Activated CD4-positive, alpha-beta T cell treated with anti-CD3 and anti-CD28 coated beads, Interleukin-2, amount 50 U/mL, for 48 hours (primary cell): ENCODE measurements at places on chromosomes 1 and 21.

DNA sequence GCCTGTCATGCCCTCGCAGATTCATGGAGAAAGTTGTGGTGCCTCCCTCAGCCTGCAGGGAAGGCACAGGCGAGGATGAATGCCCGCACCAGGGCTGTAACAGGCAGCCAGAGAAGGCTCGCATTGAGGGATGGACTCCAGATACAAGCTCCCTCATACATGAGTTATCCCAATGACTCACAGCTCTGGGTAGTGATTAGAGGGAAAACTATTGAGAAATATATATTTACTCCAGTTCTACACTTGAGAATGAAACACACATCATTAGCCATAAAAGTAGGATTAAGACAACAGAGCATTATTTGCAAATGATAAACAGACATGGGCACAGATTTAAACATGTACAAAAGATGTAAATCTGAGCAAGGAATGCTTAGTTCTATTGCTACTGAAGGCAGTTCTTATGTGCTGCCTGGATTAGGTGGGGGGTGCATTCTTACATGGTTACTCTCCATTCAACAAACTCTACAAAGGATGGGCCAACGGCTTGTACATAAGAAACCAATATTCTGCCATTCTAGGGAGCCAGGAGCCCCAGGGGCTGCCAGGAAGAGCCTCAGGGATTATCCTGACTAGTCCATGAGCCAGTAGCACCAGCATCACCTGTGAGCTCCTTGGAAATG lies 97.9 kb downstream of the CSMD2 start:
- DNase-seq: no peak

DNA sequence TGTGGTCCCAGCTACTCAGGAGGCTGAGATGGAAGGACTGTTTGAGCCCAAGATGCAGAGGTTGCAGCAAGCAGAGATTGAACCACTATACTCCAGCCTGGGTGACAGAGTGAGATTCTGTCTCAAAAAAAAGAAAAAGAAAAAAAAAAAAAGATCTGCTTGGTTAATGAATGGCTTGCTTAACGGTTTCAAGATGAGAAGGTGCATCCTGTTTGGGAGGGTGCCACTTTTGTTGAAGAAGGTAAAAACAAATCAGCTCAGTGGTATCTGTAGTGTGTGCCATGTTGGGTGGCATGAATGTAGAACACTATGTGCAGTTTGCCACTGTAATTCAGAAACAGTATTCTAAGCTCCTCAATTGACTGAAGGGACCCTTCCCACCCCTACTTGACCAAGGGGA lies 94.9 kb upstream of the ETV3 start:
- no peak for DNase-seq

GRCh38 chr21:42618707-42619102 lies 34.7 kb upstream of the PDE9A start:
- no peak for DNase-seq

DNA sequence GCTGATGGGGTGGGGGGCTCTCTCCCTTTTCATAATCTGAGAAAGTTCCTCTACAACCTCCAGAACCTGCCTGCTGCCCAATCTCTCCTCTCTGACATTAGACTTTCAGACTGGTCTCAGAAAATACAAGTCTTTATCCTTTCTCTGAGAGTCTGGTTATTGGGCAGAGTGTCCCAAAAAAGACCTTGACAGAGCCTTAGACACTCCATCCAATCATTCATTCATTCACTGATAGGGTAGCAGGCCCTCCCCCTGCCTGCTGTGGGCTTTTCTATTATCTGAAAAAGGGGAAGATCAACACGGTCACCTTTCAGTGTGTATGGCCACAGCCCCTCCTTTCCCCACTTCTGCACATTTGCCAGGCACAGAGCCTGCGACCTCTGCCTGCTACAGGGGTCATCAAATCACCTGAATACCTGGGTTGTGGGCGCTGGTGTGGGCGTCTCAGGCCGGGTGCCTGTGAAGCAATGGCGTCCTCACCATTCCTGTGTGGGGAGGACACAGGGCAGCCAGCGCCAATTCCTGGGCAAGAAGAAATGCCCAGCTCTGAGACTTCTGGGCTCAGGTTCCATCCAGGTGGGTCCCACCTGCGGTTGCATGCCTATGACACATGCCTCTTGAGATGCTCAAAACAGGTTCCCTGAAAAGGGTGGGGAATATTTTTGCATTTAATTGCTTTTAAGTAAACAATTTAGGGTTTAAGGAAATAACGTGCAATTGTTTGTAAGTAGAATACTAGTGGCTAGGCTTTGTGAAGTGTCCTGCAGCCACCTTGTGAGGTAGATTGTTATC lies 52.8 kb downstream of the ELK4 start:
- no peak for DNase-seq

DNA sequence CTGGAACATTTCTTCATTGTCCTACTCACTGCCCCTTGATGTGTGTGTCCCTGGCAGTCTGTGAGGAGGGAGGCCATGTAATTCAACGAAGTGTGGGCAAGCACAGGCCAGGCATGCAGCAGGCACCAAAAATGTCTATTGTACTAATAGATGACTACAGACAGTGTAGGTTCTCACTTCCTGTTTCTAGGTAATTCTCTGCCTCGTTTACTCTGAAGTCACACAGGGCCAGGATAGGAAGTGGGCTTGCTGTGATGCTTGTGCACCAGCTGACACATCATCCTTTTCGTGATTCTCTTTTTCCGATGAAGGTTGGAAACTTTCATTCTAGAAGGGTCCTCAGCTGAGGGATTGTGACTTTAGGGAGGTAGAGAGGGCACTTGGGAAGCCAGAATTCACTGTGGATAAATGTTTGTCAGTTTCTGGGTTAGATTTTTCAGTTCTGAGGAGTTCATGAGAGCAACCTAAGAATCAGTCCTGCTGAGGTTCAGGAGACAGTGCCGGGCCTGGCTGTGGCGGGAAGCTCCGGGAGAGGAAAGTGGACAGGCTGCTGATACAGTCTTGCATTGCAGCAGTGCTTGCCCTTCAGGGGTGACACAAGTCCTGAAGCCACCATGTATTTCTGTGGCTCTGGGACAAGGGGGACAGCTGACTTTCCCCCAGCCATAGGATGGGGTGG lies 4.3 kb upstream of the CSF1 start:
- DNase-seq: peak; percentile 49

GRCh38 chr1:157081707-157082106 lies 17.9 kb downstream of the ETV3L start:
- no peak for DNase-seq

DNA sequence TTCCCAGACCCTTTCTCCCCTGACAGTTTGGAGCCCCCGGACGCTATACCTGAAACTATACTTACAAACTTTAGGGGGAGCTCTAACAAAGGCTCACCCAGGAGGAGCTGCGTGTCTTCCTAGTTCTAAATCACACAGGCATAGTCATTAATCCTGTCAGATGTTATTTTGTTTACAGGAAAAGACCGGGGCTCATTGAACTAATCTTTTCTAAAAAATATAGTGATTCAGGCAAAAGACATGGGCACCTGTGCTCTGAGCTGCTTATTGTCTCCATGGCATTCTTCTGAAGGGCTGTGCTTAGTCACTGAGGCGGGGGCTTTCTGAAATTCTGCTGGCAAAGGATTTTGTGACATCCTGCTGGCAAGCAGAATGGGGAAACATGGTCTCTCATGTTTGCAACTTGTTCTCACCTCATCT lies 1577.0 kb downstream of the NCAM2 start:
- no peak for DNase-seq
